ENCODE measurements at places on chromosomes 2 and 18.

DNA sequence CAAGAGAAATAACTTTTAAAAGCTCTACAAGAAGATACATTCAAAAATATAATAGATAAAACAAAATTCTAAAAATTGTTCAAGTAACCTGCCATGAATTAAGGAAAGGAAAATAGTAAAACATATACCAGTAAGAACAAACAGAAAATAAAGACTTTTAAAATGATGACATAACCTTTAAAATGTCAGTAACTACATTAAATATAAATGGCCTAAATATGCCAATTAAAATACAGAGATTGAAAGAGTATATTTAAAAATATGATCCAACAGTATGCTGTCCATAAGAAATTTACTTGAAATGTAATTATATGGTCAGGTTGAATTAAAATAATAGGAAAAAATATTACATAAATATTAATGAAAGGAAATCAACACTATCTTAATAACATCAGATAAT is 911.7 kb upstream of the POU3F3 start:
- DNase-seq: no peak

GRCh38 chr18:26802330-26803200 is 62.9 kb downstream of the AQP4 start:
- DNase-seq: no peak

- no peak for DNase-seq
These were observed 271.0 kb upstream of the KCNJ3 start for GRCh38 chr2:154427453-154427852.

DNA sequence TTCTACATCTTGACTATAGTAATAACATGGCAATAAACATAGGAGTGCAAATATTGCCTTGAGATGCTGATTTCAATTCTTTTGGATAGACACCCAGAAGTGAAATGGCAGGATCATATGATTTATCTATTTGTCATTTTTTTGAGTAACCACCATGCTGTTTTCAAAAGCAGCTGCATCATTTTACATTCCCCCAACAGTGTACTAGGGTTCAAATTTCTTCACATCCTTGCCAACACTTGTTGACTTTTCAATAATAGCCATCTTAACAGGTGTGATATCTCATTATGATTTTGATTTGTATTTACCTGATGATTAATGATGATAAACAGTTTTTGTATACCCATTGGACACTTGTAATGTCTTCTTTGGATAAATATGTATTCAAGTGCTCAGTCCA is 90.8 kb downstream of the STRADB start:
- no peak for DNase-seq

- no peak for DNase-seq
These were observed 134.3 kb downstream of the KLHL29 start for GRCh38 chr2:23519334-23519651.

- DNase-seq: no peak
These were observed 49.5 kb upstream of the CD226 start for GRCh38 chr18:69996951-69997798.

DNA sequence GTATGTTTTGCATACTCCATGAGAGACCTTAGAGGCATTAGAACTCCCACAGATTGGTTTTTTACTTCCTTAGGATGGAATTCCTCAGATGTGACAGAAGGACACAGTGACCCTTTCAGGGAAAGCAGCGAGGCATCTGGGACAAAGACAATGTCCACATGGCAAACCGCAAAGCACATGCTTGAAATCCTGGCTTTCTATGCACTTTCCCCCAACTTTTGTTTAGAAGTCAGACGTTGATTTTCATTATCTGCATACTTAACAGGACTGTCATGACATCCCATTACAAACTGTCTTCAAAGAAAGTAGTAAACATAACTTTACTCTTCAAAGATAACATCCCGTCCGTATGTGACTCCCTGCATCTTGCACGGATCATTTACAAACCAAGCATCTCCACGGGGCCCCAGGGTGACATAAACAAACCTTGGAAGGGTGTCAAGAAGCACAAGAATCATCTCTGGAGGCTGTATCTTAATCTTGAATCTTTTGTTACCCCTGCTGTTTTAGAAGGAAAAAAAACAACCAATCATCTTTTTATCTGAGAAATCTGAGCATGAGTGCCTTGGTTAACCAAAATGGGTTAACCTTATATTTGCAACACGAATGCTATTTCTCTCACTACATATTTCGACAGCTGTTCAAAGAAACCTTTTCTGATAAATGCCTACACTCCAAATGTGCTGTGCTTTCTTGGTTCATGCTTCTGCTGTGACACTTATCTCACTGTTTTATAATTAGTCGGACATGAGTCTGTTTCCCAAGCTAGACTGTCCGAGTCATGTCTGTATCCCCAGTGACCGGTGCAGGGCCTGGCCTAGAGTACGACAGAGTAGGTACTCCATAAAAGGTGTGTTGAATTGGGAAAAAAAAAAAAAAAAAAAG is 90.8 kb downstream of the CCBE1 start:
- DNase-seq: no peak

- DNase-seq: no peak
These were observed 40.4 kb upstream of the MAL start for GRCh38 chr2:94984964-94985575.

GRCh38 chr2:72952110-72952823 is 34.9 kb downstream of the EMX1 start:
- no peak for DNase-seq

GRCh38 chr2:64670047-64670446 is 16.3 kb upstream of the SERTAD2 start:
- no peak for DNase-seq

- DNase-seq: no peak
These were observed 382.7 kb upstream of the SALL3 start for GRCh38 chr18:78596794-78597345.

DNA sequence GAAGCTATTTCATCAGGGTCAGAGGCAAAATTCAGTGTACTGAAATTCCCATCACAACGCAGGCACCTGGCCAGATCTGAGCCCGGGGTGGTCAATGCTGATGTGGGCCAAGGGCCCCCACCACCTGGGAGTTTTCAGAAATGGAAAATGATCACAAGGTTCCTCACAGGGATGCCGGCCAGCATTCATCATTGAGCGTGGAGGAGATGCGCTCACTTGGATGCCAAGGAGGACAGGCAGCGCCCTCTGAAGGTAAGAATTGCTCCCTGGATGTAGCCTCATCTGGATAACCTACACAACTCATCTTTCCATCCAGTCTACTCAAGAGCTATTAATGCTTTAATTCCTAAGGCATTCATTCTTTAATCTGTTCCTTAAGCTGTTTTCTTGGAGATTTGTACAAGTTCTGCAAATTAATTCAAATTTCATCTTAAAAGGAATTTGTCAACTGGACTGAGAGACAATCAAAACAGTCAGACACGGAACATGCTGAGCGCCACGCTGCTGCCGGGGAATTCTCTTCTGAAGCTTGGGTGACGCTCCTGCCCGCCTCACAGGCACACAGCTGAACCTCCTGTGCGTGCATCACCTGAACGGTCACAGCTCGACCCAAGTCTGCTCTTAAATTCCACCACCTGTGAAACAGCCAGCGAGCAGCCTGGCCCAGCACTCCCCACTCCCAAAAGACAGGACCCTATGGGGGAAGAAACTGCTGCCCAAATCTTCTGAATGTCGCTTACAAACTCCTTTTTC is 206.7 kb downstream of the HDAC4 start:
- peak; percentile 10 for DNase-seq

GRCh38 chr18:79540161-79540903 is 139.3 kb upstream of the CTDP1 start:
- no peak for DNase-seq

GRCh38 chr2:106004851-106005250 is 189.2 kb downstream of the UXS1 start:
- no peak for DNase-seq

- no peak for DNase-seq
These were observed 1.9 kb downstream of the NDUFV2 start for GRCh38 chr18:9104244-9104901.

Measured in retinal pigment epithelial cell (primary cell).